ENCODE measurements at places on chromosomes 3 and 15.

GRCh38 chr15:51205050-51205975, 110.6 kb upstream of the TNFAIP8L3 start:
- no peak for DNase-seq

DNA sequence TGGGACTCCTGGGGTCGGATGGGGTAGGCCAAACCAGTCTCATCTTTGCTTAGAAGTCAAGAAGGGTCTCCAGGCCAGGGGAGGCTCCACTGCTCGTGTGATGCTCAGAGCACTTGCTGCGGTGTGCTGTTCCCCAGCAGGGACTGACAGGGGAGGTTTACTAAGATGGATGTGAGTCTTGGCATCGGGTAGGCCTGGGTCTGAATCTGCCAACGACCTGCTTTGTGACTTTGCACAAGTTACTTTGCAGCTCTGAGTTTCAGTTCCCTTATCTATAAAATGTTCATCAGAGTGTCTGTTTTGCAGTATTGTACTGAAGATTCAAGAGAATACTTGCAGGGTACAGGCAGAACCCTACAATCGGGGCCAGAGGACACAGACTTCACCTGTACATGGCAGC, 17.3 kb upstream of the CDCP1 start:
- no peak for DNase-seq

DNA sequence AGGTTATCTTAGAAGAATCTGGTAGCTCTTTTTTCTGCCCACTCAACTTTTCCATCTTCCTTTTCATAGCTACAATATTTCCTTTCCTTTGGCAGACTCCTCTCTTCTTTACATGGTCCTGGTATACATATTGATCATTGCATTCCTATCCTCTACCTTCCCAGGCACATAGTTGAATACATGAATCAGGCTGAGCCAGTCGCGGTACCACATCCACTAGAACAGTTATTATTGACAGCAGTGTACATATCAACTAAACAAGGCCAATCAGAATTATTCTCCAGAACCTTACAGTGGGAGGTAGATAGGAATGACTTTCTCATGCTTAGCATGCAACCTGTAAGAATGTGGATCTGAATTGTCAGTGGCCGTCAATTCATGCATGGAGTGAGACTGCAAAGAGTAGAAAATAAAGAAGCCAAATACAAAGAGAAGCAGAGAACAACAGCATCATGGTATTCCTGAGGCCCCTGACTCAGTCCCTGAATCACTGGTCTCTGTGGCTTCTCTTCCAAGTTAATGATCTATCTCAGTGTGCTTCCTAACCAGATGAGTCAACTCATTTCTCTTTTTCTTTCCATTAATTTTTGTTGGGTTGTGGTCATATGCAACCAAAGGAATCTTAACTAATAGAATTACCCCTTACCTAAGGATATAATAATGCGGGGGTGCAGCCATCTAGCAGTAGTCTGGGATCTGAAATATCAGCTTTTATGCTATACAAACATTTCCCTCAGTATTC, 60.9 kb upstream of the DCBLD2 start:
- DNase-seq: no peak

DNA sequence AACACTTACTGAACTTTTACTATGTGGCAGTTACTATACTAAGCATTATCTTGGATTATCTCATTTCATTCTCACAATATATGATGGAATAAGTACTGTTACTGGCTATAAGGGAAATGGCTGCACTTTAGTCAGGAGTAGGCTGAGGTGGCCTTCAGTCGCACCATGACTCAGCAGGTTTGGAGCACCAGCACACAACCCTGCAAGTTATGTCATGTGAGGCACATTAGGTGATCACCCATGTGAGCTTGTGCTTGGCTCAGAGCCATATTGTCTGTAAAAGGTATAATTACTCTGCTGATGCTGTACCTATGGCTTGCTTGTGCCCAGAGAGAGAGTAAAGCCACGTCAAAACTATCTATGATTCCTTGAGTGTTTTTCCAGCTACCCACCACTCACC, 54.1 kb upstream of the TIPARP start:
- no peak for DNase-seq

DNA sequence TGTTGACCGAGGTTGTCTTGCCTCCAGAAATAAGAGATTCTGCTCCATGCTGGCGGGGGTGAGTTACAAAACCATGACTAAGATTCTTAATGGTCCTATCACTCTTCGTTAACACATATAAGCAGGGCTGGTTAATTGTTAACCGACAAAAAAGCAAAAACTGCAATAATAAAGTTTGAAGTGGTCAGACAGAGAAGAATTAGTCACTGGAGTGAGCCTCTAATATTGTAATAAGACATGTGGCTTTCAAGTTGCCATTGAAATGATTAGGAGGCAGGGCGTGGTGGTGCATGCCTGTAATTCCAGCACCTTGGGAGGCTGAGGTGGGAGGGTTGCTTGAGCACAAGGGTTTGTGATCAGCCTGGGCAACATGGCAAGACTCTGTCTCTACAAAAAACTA, 78.4 kb upstream of the NR2F2 start:
- no peak for DNase-seq

DNA sequence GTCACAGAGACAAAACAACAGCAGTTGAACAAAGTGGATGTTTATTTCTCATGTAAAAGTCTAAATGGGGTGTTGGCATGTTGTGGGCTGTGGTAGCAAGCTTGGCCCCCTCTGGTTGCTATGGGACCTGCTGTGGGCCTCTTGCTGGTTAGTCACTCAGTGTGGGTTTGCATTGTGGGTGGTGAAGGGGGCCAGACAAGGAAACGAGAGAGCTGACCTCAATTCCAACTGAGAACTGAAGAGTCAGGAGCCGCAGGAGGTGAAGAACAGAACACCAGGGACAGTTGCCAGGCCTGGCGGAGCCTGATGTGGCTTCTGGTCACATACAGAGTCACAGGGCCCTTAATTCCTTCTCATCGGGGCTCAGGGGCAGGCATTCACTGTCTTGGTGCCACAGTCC, 1.9 kb upstream of the ADPGK start:
- peak; percentile 7 for DNase-seq

DNA sequence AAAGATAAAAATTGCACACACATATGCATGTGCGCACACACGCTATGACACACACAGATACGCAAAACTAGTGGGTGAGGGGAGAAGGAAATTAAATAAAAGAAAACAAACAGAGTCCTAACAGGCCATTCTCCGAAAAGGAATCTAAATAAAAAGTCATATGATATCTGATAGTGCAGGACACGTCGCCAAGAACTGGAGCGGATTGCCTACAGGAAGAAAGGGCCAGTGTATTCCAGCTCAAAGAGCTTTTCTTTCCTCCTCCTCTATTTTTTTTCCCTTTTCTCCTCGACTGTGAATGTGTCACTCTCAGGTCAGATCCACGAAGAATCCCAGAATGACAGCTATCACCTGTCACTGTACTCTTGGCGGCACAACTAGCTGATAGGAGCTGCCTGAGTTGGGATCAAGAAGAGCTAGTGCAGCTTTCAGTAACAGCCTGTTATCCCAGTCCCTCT, 157.8 kb downstream of the TIGIT start:
- DNase-seq: no peak

GRCh38 chr15:59349680-59350420, 22.8 kb downstream of the MYO1E start:
- peak; percentile 56 for DNase-seq

DNA sequence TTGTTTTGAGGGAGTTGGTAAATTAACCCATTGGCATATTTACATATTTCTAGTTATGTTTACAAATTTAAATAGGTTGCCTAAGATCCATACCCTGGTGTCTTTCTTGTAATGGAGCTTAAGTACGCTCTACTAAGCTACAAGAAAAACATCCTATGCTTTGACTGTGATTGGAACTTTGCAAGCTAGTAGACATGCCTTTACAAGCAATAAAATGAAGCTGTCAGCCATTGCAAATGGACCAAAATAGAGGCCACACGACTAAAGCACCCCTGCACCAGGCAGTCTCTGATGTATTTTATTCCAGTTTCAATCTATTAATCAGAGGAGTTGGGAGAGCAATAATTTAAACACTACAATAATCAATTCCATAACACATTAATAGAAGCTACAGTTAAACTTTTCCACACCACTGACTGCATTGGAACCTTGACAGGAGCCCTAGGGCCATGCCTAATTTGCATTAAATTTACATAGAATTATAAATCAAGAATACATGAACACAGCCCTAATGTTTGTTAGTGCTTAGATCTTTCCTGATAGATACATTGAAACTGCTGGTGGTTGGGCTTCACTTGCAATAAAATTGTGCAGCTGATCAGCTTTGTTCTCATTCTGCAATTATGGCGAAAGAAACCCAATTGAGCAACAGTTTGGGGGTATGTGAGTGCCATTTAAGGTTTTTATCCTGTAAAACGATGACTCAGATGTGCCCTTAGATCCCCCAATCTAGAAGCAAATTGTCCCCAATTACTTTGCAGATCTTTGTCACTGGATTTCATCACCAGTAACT, 360.1 kb downstream of the LSAMP start:
- DNase-seq: no peak

Data from HL-60 (cell line).